NCI-H446 treated with DMSO at 0.1 percent for 48 hours (cell line): ENCODE measurements at places on chromosomes 7 and 10.

- DNase-seq, result no peak
Measured at GRCh38 chr10:43323245-43323644, 48.2 kb upstream of the FXYD4 start.

DNA sequence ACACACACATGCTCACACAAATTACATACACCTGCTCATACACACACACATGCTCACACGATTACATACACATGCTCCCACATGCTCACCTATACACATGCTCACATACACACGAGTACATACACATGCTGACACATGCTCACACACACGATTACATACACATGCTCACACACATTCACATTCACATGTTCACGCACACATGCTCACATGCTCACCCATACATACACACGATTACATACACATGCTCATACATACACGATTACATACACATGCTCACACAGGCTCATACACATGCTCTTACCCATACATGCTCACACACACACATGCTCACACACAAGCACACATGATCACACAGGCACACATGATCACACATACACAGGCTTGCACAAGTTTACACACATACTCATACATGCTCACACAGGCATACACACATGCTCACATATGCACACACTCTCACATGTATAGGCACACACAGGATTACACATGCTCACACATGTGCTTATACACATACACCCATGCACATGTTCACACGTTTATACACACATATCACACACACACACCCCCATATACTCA lies 118.5 kb downstream of the PAXIP1 start:
- DNase-seq, result no peak

- no peak for DNase-seq
Measured at GRCh38 chr10:132899751-132900065, 42.7 kb downstream of the CFAP46 start.

DNA sequence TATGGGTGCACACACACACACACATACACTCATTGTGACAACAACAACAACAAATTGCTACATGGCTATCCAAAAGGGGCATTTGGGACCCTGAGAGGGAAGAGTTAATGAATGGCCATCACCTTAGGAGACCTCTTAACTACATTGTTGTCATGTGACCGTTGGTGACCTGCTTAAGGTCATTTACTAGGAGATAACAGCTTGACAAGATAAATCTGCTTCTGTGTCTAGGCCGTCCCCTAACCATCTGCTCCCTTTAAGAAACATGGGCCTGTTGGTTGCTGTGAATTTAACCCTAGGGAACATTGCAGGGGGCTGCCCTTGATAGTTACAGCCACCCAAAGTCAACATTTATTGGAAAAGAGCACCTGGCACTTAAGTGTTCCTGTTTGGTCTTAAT lies 29.7 kb downstream of the C1QL3 start:
- no peak for DNase-seq

GRCh38 chr10:100723770-100724530 lies 21.4 kb upstream of the PAX2 start:
- no peak for DNase-seq

GRCh38 chr10:75398692-75399460 lies 2.7 kb downstream of the ZNF503 start:
- no peak for DNase-seq

DNA sequence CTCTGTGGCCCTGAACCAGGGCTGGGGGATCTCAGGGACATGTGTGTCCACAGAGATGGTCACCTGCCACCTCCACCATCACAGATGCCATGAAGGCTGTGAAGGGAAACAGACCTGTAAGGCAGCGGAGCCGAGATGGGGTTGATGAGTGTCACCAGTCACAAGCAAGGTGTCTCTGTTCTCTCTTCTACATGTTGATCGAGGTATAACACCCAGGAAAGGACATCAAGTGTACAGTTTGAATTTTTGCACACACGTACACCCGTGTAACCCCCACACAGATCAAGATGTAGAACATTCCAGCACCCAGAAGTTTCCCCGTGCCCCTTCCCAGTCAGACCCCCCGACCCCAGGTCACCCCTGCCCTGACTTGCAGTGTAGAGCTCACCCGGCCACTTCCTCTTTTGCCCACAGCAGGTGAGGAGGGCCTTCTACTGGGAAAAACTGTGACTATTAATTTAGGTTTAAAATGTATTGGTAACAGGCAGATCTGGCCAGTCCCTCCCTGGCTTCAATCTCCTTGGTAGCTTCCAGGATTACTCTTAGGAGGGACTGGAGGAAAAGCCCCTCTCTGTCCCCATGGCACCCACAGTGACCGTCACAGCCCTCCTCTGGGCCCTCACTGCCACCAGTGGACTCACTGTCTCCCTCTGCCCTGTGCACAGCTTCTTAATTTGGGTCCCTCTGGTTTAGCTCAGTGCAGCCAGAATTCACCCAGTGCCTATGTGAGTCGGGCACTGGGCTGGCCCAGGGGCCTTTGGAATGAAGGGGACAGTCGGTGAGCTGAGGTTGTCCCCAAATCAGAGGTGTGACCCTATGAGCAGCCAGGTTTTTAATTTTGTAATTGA lies 108.2 kb downstream of the LHPP start:
- DNase-seq, result no peak

- no peak for DNase-seq
Measured at GRCh38 chr10:96683065-96683464, 37.2 kb downstream of the PIK3AP1 start.

- no peak for DNase-seq
Measured at GRCh38 chr7:116431787-116432526, 67.6 kb upstream of the CAV2 start.

DNA sequence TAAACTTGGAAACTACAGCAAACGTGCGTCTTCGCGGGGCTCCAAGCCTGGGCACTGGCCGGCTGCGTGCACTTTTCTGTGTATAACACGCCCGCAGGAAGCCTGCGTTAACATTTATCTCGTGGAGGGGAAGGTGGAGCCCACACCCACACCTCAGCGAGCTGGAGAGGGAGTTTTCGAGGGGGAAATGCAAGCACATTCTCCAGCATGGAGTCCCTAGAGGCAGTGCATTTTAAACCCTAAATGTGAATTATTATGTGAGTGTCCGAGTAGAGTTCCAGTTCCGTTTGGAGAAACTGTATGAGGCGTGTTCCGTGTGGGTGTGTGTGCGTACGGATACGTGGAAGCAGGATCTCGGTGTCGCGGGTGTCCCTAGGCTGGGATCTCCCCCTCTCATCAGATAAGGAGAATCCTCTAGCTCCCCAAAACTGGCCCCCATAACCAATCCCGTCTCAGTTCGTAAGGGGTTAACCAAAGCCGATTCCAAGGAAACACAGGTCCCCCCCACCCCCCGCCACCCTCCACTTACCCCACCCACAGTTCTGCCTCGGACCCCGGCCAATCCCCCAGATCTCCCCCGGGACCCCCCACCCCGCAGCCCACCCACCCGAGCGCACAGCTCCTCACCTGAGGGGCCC lies 403 bp downstream of the CDK6 start:
- DNase-seq, result no peak

GRCh38 chr7:94655848-94656657 lies at the start of gene SGCE:
Gene SGCE, minus strand, starts transcription at chr7:94656133. Its CDS starts 35 bp downstream, at chr7:94656098.
- DNase-seq, result peak; percentile 74

DNA sequence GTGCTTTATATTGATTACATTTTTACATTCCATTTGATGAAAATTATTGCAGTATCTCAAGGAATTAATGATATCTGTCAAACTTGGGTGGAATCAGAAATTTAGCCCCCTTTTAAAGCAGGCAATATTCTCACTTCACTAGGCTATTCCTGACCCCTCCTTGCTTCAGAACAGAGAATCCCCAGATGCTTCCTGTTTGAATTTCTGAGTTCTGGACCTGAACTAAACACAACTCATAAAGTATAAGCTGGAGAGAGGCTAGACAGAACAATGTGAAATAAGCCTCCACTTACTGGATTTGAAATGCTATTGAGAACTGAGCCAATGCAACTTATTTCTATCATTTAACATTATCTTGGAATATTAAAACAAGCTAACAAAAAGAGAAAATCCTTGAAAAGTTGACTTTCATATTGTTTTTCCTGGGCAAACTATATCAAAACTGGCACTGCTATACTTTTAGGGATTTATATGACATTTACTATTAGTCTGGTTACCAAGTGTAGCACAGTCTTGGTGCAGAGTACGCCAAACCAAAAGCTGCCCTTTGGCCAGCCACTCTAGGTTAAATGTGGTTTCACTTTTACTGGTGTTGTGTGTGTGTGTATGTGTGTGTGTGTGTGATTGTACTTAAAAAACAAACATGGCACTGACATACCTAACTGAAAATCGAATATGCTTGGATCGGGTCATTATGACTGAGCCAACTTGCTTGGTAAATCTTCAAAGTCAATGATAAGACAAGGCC lies 19.0 kb upstream of the AGMO start:
- no peak for DNase-seq

GRCh38 chr10:115771755-115772154 lies 501.3 kb downstream of the GFRA1 start:
- no peak for DNase-seq
